Activated CD4-positive, alpha-beta T cell treated with anti-CD3 and anti-CD28 coated beads, Interleukin-2, amount 50 U/mL, for 16 hours (primary cell): ENCODE measurements at places on chromosomes 7 and 10.

GRCh38 chr7:129792721-129793120, 160.0 kb downstream of the UBE2H start:
- DNase-seq = no peak

DNA sequence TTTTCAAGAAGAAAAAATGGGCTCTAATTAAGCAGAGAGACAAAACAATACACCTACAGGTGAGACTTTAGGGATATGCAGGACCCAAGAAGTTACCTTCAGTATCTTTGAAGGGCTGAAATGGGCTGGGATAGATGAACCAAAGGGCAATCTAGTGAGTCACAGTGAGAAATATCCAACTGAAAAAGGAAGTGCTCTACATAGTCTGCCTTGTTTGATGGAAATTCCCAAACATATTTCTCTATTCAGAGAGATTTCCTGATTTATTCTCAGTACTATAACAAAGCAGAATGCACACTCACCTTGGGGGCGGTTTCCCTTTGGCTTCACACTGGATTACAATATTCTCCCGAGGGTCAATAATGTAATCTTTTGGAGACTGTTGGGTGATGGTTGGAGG, 104.1 kb upstream of the LAMB4 start:
- DNase-seq = no peak

DNA sequence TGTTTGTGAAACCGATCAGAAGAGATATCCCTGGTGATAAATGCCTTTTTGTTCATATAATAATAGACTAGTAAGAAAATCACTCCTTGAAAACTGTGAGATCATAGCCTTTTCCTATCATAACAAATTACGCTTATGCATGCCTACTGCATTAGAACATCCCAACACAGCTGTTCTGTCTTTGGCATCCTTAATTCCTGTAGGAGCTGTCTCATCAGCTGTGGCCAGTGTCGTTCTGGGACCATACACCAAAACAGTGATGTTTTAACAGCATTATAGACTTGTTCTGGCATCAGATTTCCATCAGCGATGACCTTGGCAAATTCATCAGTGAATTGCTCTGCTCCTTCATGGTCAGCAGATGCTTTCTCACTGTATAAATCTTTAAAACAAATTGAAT, 423.6 kb upstream of the LRGUK start:
- DNase-seq = no peak

DNA sequence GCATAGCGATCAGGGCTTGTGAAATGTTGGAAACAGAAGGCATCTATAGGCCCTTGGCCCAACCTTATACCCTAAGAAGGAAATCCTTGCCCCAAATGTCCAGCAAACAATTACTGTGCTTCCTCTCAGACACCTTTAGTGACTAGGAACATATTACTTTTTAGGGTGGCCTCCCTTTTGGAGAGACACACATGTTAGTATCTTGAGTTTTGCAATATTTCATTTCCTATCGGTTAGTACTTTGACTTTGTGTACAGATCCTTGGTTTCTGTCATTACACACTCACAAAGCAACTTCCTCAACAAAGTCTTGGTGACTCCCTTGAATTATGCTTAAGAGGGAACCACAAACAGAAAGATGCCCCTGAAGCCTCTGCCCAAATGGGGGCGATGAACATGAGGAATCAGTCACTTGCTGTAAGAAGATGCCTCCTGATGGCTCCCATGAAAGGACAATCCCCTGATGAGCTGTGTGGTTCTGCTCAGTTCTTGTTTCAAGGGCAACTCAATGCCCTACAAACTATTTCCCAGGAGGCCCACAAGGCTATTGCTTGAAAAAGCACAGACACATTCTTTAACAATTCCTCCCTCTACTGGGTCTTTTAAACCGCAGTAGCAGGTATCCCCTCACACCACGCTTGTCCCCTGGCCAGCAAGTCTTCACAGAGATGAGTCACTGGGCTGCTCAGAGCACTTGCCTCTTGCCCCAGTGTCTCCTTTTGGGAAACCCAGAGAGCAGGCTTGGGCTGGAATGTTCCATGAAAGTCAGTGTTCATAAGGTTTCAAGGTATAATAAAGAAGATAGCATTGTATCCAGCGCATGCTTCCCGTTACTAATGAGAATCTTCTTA, 196.2 kb downstream of the FANK1 start:
- no peak for DNase-seq

GRCh38 chr10:97932932-97933530, 83.4 kb downstream of the GOLGA7B start:
- no peak for DNase-seq

DNA sequence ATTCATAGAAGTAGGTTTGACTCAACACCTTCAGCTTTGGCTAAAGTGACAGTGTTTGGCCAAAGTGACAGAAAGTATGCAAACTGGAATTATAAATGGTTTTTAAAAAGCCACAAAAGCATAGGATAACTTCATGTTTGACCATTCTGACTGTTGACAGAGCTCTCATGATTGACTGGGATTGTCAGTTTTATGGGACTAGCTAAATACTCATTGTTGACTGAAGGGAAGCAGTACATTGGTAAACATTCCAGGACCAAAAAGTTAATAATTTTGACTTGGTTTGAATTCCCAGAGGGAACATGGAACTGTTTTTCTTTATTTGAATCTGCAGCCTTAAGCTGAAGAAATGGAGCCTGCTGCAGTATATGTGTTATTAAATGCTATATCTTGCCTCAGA, 84.6 kb upstream of the STEAP4 start:
- no peak for DNase-seq

GRCh38 chr7:28358423-28358868, 53.9 kb upstream of the CREB5 start:
- no peak for DNase-seq
